ENCODE measurements at places on chromosomes 2 and 18.

GRCh38 chr2:68832233-68832869 lies 38.8 kb downstream of the BMP10 start:
- DNase-seq, result no peak

- peak; percentile 52 for DNase-seq
These were observed 542.8 kb upstream of the ID2 start for GRCh38 chr2:8138923-8139667.

GRCh38 chr2:149826471-149827125 lies 239.0 kb upstream of the MMADHC start:
- no peak for DNase-seq

DNA sequence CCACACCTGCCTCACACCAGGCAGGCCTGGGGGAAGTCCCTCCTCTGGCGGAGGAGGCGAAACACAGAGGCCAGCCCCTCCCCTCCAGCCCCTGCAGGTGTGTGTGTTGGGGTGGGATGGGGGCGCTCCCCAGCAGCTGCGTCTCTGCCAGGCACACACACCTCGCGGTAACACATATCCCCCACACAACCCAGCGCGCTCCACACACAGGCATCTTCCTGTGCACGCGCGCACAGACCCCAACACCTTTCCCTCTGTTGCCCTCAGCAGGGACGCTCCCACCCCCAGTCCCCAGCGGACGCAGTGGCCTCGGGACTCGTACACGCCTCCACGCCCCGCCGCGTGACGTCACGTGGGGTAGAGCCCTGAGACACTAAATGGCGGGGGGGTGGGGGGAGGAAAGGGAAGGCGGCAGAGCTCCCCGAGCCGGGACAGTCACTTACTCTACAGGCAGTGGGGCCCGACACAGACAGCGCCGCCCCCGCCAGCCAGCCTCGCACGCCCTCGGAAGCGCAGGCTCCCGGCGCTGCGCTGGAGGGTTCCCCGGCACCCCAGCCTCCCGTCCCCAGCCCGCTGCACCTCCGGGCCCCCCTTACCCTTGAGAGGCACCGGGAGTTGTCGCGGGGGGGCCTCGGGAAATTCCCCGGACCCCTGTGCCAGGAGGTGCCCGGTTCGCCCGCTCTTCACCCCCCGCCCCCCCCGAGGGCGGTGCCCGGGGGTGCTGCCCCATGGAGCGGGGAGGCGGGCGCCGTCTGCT lies at the start of gene WNT10A:
Gene WNT10A, plus strand, starts transcription at position 751 of the 757 bp plus-strand sequence. CDS start 144 bp downstream, outside the sequence.
- no peak for DNase-seq

DNA sequence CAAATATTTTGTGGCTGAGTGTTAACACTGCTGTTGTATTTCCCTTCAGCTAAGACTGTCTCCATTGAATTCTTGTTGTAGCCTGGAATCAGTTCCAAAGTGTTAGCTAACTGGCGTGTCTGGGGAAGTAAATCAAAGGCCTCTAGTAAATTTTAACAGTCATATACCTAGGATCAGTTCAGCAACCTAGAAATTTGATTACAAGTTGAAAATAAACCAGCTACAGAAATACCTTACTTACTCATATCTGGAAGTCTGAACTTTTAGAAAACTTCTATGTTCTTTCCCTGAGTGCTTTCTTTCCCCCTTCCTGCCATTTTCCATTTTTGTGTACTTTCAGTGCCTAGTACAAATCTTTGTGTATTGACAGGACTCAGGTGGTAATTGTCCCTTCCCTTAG lies 396.7 kb upstream of the DCC start:
- no peak for DNase-seq

GRCh38 chr2:67797801-67798540 lies 264.8 kb downstream of the C1D start:
- no peak for DNase-seq

DNA sequence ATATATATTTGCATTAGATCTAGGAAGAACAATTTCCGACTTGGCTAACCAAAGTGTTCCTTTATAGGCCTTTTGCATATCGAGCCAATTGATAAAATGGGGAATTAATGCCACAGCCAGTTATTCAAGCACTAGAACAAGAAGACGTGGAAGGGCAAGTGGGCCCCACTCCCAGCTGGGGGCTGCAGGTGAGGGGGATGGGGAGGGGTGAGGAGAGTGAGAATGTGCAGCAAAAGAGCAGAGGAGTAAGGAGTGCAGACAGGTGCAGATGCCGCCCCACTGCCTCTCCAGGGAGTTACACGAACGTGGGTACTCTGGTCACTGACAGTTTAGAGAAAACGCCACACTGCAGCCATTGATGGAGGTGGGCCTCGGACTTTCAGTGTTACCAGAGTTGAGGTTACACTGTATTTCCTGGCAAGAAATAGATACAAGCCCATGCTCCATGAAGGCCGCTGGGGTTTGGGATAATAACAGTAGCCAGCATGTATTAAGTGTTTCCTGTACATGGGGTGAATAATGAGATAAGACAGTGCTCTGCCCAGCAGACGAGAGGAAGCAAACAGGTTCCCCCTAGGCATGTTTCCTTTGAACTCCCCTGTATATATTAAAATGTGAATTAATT lies 40.9 kb downstream of the GORASP2 start:
- no peak for DNase-seq

- no peak for DNase-seq
These were observed 101.9 kb downstream of the NOL4 start for GRCh38 chr18:34122724-34123334.

DNA sequence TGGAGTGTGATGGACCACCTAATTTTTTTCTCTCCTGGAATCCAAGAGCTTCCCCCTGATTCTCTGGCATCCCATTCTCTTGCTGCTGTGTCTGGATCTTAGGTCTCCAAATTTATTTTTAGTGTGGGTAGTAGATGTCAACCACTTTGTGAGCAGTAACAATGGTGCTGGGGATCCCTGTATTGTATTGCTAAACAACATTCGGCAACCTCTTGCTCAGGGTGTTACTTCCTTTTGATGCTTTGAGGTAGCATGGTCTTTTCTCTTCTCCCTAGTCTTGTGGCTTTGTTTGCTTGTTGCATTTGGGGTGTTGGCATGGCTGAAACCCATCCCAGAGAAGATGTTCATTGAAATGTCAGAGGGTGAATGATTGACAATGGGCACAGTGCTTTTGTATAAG lies 737.4 kb downstream of the BCL11A start:
- no peak for DNase-seq

GRCh38 chr2:39269941-39270340 lies 26.2 kb upstream of the CDKL4 start:
- no peak for DNase-seq

DNA sequence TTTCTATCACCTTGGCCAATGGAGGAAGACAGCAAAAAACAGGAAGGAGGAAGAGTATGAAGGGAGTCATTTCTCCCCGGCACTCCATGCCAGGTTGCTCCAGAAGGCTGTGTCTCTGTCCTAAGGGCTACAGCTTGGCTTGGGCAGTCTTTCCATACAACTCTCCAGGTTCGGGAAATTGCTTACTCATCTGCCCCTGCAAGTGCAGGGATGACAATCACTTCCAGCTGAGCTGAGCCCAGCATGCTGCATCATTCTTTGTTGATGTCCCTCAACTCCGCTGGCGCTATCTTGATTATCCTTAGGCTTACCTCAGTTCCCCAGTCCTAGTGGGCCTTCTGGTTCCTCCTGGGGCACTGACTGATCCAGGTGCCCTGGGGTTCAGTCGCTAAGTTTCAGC lies 86.9 kb upstream of the COPS8 start:
- no peak for DNase-seq

- no peak for DNase-seq
These were observed 158.4 kb downstream of the SETBP1 start for GRCh38 chr18:44838971-44839666.

GRCh38 chr2:84492571-84492970 lies 23.7 kb upstream of the DNAH6 start:
- DNase-seq, result no peak

DNA sequence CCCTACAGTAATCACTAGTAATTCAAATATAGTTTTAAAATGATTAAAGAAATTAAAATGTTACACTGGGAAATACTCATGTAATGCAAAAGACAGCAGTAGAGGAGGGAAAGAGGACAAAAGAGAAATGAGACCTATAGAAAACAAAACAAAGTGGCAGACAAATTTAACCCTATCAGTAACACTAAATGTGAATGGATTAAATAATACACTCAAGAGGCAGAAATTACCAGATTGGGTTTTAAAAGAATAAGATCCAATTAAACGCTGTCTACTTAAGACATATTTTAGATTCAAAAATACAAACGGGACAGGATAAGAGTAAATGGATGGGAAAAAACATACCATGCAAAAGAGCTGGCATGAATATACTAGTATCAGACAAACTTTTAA lies 17.0 kb downstream of the TLK1 start:
- no peak for DNase-seq

GRCh38 chr2:195763866-195764265 lies 106.8 kb downstream of the SLC39A10 start:
- no peak for DNase-seq

DNA sequence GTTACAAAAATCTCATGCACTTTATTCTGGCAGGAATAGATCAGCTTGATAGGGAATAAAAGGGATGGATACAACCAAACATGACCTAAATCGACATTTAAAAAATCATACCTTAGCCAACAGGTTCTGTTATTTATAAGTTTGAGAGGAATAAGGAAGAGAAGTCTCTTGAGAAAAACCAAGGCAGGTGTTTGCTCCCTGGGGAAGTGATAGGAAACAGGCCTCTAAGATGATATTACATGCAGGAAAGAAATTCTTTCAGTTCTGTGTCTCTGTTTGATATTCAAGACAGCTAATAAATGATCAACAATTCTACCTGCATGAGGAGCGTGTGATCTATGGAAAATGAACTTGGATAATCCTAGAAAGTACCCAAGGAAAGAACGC lies 184.8 kb upstream of the ZEB2 start:
- DNase-seq, result no peak

DNA sequence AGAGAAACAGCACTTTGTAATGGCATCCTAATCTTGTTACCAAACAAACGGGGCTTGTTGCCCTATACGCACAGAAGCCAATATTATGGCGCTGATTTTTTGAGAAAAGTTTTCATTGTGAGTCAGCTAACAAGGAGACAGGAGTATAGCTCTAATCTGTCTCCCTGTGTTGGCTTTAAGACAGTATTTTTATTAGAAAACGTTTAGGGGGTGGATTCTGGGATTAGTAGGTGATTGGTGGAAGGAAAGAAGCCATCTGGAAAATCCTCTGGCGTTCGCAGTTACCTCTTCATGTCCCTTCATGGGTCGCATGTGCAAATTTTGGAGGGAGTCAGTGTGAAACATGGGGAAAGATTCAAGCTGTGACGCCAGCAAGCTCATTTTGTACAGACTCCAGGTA lies 698 bp upstream of the TMEM237 start:
- no peak for DNase-seq

DNA sequence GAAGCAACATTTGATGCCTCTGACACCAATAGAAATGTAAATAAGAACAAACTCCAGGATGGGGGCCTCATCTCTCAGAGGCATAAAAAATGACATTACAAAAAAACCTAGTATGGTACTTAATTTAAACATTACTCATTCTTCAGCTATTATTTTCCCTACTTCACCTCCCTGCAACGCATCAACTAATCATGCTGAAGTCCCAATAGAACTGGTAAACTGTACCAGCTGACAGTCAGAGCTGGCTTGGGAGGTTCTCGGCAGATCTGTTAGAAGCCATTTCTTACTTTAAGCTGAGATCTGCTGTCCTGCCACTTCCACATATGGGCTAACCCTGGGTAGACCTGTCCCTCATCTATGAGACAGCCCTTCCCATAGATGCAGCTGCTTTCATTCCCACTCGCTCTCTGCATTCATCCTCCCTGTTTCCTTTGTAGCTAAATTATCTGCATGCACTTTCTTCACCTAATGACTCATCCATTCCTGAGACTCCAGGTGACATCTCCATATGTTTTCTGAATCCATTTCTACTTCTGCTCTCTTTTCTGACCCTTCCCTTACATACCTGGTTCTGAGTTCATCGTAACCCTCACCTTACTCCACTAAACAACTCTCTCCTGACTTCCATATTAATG lies 108.1 kb downstream of the AOX1 start:
- no peak for DNase-seq

- DNase-seq, result no peak
These were observed 390.9 kb downstream of the NBAS start for GRCh38 chr2:15170070-15170775.

GRCh38 chr2:50952596-50952995 lies 79.3 kb downstream of the NRXN1 start:
- DNase-seq, result no peak

DNA sequence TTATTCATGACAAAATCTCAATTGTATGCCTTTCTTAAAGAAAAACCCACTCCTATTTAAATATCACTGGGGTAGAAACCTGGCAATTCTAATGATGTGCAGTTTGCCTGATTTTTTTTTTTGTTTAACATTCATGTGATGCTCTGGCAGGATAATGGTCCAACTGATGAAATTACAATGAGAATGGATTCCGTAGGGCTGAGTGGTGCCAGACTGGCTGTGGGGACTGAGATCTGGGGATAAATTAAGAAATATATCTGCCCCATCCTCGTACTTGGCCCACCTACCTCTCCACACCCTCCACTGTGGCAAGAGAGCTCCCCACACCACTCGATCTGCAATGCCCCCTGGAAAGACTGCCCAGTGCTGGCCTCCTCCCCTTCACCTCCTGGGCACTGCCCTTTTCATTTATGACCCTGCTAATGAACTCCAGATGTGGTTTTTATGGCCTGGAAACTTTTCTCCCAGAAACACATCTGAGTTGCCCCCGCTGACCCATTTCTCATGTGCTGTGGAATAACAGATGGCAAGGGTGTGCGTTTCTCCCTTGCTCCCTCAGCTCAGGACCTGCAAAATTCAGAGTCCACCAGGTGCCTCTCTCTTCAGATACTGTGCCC lies 33.0 kb upstream of the RPL37A start:
- DNase-seq, result no peak

- DNase-seq, result no peak
These were observed 37.6 kb upstream of the ARL4C start for GRCh38 chr2:234534515-234534914.

- DNase-seq, result peak; percentile 36
These were observed 34.8 kb upstream of the IL1R1 start for GRCh38 chr2:102107741-102108070.

DNA sequence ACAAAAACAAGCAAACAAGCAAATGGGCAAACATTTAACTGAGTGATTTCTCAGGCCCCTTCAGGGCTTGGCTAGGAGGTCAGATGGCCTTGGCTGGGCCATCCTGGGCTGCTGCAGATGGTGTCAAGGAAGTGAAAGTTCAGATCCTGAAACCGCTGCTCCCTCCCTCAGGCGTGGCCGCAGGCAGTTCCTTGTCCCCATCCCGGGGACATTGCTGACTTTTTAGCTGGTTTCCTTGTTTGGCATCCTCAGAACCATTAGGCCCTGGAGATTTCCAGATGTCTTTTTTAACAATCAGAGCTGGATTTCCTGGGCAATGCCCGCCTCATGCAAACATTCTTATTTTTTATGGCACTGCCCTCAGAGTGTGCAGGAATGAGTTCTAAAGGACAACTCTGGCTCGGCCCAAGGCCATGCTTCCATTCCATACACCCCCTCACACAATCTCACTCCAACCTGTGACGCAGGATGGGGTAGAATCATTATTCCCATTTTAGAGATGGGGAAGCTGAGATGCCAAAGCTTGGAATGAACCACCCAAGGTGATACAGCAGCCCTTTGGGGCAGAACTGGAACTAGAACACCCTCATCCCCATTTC lies 86.1 kb upstream of the ZCCHC2 start:
- DNase-seq, result no peak
